ENCODE measurements at places on chromosomes 13 and 19.

GRCh38 chr19:9061879-9062278 is 25.0 kb upstream of the OR1M1 start:
- no peak for DNase-seq

DNA sequence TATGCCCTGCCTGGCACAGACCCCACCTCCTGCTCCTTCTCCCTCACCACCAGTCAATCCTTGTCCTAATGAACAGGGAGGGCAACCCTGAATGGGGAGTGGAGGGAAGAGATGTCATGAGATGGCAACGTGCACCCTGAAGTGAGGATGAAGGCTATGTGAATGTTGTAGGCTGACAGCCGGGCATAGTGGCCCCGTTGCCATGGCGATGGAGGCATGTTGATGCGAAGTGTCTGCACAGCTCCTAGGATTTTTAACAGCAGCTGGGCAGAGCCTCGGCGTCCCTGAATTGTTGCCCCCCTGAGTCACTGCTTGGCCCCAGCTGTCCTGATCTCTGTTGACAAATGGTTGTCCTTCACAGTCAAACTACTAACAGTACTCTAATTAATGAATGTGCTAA is 4.8 kb upstream of the ALOX5AP start:
- no peak for DNase-seq

DNA sequence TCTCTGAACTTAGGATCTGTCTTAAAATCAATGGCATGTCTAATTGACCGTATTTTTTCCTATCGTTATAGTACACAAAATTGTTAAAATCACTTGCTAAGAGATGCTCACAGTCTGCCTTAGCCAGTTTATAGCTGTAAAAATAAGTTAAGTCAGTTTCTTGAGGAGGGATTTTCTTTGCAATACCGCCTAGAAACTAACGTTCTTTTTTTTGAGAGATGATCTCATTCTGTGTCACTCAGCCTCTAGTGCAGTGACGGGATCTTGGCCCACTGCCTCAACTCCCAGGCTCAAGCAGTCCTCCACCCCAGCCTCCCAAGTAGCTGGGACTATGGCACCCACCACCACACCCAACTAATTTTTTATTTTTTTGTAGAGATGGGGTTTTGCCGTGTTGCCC is 4.4 kb downstream of the CKAP2 start:
- DNase-seq, result no peak

- DNase-seq, result no peak
Measured at GRCh38 chr13:44421853-44422525, 48.4 kb downstream of the SERP2 start.

DNA sequence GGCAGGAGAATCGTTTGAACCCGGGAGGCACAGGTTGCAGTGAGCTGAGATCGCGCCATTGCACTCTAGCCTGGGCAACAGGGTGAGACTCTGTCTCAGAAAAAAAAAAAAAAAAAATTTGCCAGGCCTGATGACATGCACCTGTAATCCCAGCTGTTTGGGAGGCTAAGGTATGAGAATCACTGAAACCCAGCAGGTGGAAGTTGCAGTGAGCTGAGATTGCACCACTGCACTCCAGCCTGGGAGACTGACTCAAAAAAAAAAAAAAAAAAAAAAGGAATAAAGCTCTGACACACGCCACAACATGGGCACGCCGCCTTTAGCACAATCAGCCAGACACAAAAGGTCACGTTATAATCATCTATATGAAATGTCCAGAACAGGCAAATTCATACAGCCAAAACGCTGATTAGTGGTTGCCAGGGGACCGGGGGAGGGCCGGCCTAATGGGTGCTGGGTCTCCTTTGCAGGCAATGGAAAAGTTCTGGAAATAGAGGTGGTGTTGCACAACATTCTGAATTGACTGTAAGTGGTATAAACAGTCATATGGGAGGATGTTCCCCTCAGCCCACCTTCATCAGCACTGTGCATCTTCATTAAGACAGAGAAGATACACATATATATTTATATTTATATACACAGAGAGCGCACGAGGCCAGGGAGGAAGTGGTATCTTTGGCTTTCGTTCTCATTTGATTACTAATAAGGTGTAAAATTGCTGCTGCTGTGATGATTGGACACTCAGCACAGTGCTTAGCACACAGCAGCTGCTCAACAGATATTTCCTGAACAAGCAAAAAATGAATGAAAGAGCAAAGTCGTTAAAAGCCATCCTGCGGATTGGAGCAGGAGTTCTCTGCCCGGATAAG is 3.8 kb downstream of the HSPBP1 start:
- DNase-seq, result no peak

GRCh38 chr13:91572439-91572838 is 174.0 kb downstream of the GPC5 start:
- no peak for DNase-seq

GRCh38 chr13:37729876-37730275 is 131.3 kb upstream of the POSTN start:
- no peak for DNase-seq

- no peak for DNase-seq
Measured at GRCh38 chr19:46602392-46603194, 1.5 kb downstream of the CALM3 start.

DNA sequence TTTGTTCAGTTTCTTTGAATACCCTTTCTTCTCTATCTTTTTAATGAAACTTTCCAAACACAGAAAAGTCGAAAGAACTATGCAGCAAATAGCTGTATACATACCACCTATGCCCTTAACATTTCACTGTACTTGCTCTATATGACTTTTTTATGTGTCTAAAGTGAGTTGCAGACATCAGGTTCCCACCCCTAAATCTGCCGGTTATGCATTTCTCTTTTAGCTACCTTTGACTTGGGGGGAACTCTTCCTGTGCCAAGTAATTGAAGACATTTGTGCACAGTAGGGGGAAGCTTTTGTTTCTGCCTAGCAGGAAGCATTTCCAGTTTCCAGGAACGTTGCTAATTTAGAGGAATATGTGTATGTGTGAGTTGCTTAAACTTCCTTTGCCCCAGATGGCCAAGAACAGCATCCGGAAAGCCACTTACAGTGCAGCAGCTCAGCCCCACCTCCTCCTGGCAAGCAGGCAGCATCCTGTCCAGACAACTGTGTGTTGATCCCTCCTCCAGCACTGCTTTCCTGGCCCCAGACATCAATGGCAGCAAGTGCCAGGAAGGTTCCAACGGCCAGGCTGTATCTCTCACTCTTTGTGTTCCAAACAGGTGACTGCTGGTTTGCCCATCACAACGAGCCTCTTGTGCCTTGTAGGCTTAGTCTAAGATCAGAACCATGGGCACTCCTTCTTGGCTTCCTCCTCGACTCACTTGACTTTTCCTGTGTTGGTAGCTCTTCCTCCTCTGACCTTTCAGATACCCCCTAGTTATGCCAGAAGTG is 14.7 kb upstream of the GRAMD1A start:
- no peak for DNase-seq

DNA sequence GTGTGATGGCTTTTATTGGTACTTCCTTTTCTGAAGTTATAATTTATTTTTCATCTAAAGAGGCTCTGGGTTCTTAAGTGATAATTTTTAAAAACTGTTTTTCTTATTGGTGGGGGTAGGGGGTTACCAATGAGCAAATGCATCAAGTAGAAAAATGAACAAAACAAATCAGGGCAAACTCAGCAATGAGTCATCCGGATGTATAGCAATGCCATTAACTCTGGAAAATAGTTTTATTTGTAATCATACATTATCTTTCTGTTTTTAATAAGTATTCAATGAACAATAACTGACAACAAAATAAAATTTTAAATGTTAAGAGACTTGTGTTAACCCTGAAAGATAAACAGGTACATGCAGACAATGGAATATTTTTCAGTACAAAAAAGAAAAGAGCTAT is 67.6 kb downstream of the UFM1 start:
- DNase-seq, result no peak

- no peak for DNase-seq
Measured at GRCh38 chr19:10870501-10870954, 825 bp upstream of the CARM1 start.

DNA sequence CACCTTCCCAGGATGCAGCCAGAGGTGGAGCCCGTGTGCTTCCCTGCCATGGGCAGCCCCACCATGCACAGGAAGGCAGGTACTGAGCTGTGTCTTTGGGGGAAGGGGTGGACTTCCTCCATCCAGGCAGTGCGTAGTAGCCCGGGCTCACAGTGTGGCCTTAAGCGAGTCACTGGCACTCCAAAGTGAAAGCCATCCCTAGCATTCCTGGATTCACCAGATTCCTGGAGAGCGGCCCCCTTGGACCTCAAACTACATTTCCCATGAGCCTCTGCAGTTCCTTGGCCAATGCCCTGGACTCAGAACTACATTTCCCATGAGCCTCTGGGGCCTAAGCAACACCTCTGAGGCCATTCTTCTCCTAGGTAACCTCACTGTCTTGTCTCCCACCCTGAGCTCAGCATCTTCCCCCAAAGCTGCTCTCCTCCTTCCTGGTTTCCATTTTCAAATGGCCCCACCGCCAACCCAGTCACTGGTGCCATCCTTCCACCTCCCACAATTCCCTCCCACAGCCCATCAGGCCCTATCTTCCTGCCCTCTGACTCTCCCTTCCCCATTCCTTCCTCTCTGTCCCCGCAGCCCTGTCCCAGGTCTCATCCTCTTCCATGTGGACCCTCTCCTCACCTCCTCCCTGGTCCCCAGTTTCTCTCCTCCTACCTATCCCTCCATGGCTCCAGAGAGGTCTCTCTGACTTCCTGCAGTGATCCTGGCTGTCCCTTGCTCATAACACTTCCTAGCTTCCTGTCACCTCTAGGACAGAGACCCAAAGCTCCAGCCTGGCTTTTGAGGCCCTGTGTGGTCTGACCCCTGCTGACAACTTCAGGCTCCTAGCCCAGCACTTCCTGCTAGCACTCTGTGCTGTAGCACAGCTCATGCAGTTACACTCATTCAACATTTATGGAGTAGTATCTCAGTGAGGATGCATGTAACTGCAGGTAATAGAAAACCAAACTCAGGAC is at the start of gene C19orf81:
TSS of gene C19orf81 (plus strand) at position 13 of the 959 bp plus-strand sequence. CDS start at position 13, 0 bp downstream.
- DNase-seq, result no peak

DNA sequence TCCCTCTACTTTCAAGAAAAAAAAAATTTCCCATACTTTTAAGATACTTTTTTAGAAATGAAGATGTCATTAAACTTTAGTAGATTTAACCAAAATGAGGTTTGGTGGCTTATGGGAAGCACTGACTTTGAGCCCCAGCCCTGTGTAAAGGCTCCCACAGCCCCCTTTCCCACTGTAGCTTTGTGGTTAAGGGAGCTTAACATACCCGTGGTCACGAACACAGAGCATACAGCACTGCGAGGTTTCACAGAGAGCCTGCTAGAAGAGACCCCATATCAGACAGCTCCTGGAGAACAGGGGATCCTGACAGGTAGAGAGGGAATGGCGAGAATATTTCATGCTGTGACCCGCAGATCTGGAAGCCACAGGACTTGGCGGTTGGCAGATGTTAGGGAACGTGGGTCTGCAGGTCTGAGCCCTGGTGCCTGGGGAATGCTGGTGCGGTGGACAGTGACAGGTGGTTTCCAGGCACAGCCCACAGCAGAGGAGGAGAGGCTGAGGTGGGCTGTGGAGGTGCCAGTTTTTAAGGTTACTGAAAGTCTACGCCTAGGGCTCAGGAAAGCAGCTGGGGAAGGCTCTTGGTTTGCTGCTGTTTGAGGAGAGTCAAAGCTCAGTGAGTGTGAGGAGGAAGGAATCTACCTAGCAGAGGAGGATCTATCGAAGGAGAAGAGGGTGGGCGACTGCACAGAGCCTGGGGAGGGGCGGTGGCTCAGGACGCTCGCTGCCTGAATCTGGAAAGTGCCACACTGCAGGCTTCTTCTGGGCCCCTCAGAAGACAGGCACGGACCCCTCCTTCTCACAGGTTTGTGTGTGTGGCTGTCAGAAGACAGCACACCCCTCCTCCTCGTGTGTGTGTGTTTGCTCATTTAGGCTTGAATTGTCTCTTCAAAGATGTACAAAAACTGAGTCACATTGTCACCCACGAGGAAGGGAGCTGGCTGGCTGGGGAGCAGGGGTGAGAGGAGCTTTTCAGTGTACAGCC is 49.9 kb downstream of the SLC7A9 start:
- no peak for DNase-seq

- DNase-seq, result no peak
Measured at GRCh38 chr13:32883474-32883873, 132.7 kb upstream of the KL start.

GRCh38 chr19:47122359-47123335 is 8.0 kb upstream of the SAE1 start:
- no peak for DNase-seq

DNA sequence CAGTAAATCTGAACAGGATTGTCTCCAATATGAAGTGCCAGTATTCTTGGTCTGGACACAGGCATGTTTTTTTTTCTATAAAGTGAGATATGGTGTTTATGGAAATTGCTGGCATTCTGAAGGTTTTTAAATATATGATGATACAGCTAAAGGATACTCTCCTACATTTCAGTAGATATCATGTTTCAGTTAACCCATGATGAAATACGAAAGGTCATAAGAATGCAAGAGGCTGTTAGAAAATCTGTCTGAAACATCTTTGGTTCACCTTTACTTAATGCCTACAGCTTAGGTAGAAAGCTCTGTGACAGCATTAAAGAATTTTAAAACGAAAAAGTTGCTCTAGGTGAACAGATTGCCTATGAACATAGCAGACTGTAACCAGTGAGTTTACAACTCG is 9.1 kb downstream of the FRY start:
- no peak for DNase-seq

Data from T-helper 1 cell (primary cell).